ENCODE measurements at places on chromosomes 4 and X.

GRCh38 chr4:118727360-118727759 is 42.2 kb downstream of the METTL14 start:
- no peak overlapping the region for H3K4me3 ChIP-seq
- no peak for DNase-seq
- no peaks in the 10 kb centered on the region for H3K27me3 ChIP-seq

- no peak for DNase-seq
- no peak overlapping the region for H3K27ac ChIP-seq
- peaks cover 10% of the 10 kb centered on the region for H3K4me1 ChIP-seq
- peaks cover 8% of the 10 kb centered on the region for H3K36me3 ChIP-seq
- peaks cover 91% of the 10 kb centered on the region for H3K27me3 ChIP-seq
- H3K4me3 ChIP-seq, result no peak overlapping the region
These were observed 10.8 kb upstream of the PITX2 start for GRCh38 chr4:110633358-110634341.

DNA sequence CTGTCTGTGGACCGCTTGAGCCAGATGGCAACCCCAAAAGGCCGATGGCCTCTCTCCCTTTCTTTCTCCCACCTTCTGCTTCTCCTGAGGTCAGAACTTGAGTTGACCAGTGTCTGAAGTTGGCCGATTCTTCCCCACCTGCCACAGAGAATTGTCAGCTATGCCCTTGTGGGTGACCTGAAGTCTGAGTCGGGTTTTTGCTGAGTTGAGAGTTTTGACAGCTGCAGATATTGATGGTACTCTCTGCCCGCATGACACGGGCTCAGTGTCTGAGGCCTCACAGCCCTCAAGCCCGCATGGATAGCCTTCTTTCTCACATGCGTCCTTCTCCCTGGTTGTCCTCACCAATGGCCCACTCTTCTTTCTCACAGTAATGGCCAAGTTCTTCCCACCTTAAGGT is 111.0 kb downstream of the EFNB1 start:
- no peak overlapping the region for H3K27ac ChIP-seq
- no peak overlapping the region for H3K4me3 ChIP-seq
- H3K36me3 ChIP-seq, result no peaks in the 10 kb centered on the region
- no peak for DNase-seq

DNA sequence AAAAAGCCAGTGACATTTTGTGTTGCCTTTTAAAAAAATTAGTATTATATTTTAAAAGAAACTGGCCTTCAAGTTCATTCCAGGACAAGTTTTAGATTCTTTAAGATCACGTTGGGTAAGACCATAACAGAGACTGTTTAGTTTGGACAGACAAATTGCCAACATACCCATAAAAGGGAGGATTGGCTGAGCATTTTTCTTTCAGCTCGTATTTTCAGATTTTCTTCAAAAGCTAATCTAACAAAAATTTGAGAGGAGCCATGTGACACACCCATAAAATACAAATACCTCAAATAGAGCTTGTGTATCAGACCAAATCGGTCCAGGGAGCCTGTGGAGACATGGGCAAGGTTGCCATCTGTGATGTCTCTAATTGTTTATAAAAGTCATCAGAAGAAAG is 74.6 kb upstream of the C1QTNF7 start:
- no peak overlapping the region for H3K27ac ChIP-seq
- DNase-seq, result no peak
- no peak overlapping the region for H3K4me3 ChIP-seq

GRCh38 chr4:37066159-37066558 is 178.4 kb upstream of the NWD2 start:
- no peak for DNase-seq

- no peaks in the 10 kb centered on the region for H3K36me3 ChIP-seq
- no peak overlapping the region for H3K4me3 ChIP-seq
- H3K4me1 ChIP-seq, result no peaks in the 10 kb centered on the region
- peaks cover 11% of the 10 kb centered on the region for H3K27me3 ChIP-seq
- H3K27ac ChIP-seq, result no peak overlapping the region
These were observed 161.5 kb upstream of the GATB start for GRCh38 chr4:151922306-151922705.

- no peaks in the 10 kb centered on the region for H3K4me1 ChIP-seq
- no peak overlapping the region for H3K27ac ChIP-seq
- no peaks in the 10 kb centered on the region for H3K27me3 ChIP-seq
- no peak for DNase-seq
These were observed 192.1 kb downstream of the PPARGC1A start for GRCh38 chr4:23697722-23698121.

DNA sequence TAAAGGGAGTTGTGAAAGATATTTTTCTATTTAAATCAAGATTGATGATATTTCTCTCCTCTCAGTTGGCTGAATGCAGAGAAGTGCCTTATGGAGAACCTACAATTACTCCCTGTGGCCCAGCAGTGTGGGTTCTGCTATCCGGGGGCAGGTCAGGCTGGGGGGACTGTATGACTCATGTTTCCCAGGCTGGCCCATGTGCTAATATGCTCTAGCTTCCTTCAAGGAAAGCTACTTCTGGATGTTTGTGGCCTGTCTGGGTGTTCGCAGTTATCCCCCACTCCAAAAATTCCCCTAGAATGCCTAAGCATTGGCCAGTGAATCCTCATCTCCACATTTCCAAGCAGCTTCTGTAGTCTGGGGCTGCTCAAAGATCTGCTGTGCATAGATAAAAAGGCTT is 58.9 kb upstream of the SPP1 start:
- H3K27ac ChIP-seq, result no peak overlapping the region
- peaks cover 3% of the 10 kb centered on the region for H3K27me3 ChIP-seq
- H3K36me3 ChIP-seq, result no peaks in the 10 kb centered on the region
- no peak for DNase-seq
- peaks cover 3% of the 10 kb centered on the region for H3K4me1 ChIP-seq

DNA sequence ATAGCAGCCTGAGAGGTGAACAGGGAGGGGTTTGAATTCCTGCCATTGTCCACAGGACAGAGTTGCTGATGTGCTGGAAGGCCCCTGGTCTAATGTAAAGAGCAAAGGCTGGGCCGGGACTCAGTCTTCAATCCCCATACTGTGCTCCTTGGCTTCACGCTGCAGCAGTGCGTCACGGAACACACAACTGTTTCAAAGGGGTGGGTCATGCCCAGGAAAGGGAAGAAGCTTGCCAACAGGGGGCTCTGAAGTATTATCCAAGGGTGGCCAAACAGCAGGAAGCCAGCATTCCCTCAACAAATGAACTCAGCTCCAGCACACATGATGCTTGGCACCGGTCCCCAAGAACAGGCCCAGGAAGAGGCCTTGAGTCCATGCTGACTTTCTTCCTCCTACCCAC is 122.5 kb downstream of the NFKB1 start:
- peaks cover 6% of the 10 kb centered on the region for H3K36me3 ChIP-seq
- no peak for DNase-seq
- H3K4me1 ChIP-seq, result peaks cover 57% of the 10 kb centered on the region
- peaks cover 6% of the 10 kb centered on the region for H3K27me3 ChIP-seq
- H3K4me3 ChIP-seq, result no peak overlapping the region
- H3K27ac ChIP-seq, result no peak overlapping the region

DNA sequence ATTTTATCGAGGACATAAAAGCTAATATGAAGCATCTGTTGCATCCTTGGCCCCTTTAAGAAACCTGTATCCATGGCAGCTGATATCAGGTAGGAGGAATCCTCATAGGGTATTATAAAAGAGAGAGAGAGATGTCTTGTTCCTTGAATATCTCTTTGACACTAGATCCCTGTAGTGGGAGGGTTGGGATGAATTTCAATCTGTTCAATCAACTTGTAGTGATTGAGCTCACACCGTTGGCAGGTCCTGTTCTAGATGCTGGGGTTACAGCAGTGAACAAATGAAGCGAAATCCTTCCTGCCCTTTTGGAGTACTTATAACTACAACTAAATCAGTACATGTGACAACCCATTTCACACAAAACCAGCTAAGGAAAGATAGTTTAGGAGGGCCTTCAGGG is 35.3 kb upstream of the GATB start:
- H3K4me1 ChIP-seq, result no peaks in the 10 kb centered on the region
- H3K27ac ChIP-seq, result no peak overlapping the region
- no peaks in the 10 kb centered on the region for H3K36me3 ChIP-seq
- H3K4me3 ChIP-seq, result no peak overlapping the region

- no peak overlapping the region for H3K4me3 ChIP-seq
- no peak for DNase-seq
- no peaks in the 10 kb centered on the region for H3K4me1 ChIP-seq
- no peaks in the 10 kb centered on the region for H3K27me3 ChIP-seq
- H3K27ac ChIP-seq, result no peak overlapping the region
These were observed 168.5 kb downstream of the PDGFC start for GRCh38 chr4:156803056-156803455.

DNA sequence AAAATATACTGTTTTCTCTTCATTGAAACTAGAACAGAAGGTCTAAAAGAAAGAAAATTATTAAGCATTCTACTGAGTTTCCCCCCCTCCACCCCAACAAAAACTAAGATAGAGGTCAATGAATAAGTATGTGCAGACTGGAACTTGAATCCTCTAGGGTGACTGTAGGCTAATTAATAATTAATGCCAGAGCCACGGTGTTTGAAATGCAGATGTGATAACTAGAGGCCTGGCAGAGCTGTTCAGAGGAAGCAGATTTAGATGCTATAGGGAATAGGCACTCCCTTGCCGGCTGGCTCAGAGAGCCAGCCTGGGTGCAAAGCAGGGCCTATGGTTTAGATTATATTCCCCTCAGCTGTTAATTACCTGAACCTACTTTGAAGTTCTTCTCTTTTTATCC is 12.2 kb upstream of the POU3F4 start:
- H3K27ac ChIP-seq, result no peak overlapping the region
- H3K27me3 ChIP-seq, result no peaks in the 10 kb centered on the region
- H3K36me3 ChIP-seq, result no peaks in the 10 kb centered on the region
- no peak for DNase-seq

- H3K36me3 ChIP-seq, result peaks cover 23% of the 10 kb centered on the region
- no peaks in the 10 kb centered on the region for H3K4me1 ChIP-seq
- H3K4me3 ChIP-seq, result no peak overlapping the region
- DNase-seq, result no peak
- H3K27me3 ChIP-seq, result no peaks in the 10 kb centered on the region
- no peak overlapping the region for H3K27ac ChIP-seq
These were observed 33.1 kb downstream of the GAK start for GRCh38 chr4:898869-899555.

- H3K4me1 ChIP-seq, result no peaks in the 10 kb centered on the region
- H3K4me3 ChIP-seq, result no peak overlapping the region
- no peak overlapping the region for H3K27ac ChIP-seq
These were observed 118.5 kb downstream of the TLL1 start for GRCh38 chr4:165991325-165992180.

- no peaks in the 10 kb centered on the region for H3K27me3 ChIP-seq
- H3K27ac ChIP-seq, result no peak overlapping the region
- peaks cover 8% of the 10 kb centered on the region for H3K4me1 ChIP-seq
- peaks cover 3% of the 10 kb centered on the region for H3K36me3 ChIP-seq
- H3K4me3 ChIP-seq, result no peak overlapping the region
- DNase-seq, result no peak
These were observed 142.0 kb downstream of the CAMK2D start for GRCh38 chr4:113619526-113619925.

DNA sequence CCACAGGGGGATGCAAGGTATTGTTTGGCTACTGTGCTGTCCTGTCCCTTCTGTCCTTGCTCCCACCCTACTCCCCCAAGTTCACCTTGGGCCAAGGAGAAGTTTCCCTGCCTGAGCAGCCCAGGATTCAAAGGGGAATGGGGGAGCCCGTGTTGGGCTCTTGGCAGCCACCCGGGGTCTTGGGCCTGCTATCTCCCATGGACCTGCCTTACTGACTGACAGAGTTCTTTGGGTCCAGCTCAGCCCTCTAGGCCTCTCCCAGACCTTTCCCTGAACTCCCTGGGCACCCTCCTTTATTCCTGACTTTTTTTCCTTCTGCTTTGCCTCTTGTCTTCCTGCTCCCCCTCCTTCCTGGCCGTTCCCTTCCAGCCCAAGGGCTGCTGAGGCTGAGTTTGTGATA is 67.4 kb downstream of the STARD8 start:
- no peaks in the 10 kb centered on the region for H3K4me1 ChIP-seq
- DNase-seq, result no peak
- no peaks in the 10 kb centered on the region for H3K36me3 ChIP-seq
- H3K4me3 ChIP-seq, result no peak overlapping the region

DNA sequence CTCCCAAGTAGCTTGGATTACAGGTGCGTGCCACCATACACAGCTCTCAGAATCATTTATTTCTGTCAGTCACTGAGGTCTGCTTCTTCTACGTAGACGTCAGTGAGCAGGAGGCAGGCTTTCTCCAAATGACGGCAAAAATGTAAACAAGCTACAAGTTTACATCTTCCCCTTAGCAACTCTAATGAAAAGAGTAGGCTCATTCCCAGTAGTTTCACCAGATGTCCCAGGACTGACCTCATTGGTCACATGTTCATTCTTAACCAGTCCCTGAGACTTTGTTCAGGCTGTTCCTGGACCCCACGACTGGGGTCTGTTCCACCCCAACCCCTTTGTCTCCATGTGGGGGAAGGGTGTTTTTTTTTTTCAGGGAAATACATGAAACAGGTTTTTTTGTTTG is 67.1 kb downstream of the TENM3 start:
- no peak for DNase-seq
- H3K4me3 ChIP-seq, result no peak overlapping the region
- H3K36me3 ChIP-seq, result no peaks in the 10 kb centered on the region
- no peaks in the 10 kb centered on the region for H3K4me1 ChIP-seq
- H3K27me3 ChIP-seq, result no peaks in the 10 kb centered on the region

DNA sequence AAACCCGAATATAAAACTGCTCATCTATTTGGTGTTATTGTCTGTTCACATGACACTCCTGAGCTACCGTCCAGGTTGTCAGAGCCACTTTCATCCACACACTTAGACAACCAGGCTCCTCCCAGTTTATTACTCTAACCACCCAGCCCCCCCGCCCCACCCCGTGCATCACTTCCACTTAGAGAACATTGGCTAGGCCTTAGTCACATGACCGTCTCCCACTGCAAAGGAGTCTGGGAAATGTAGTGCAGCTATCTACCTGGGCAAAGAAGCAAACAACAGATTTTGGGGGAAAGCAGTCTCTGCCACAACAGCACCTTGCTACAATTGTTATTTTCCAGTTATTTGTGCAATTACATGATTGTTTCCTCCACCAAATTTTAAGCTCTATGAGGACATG is 57.6 kb upstream of the RBPJ start:
- DNase-seq, result no peak
- H3K4me3 ChIP-seq, result no peak overlapping the region
- H3K36me3 ChIP-seq, result no peaks in the 10 kb centered on the region
- H3K27ac ChIP-seq, result no peak overlapping the region
- peaks cover 12% of the 10 kb centered on the region for H3K4me1 ChIP-seq
- no peaks in the 10 kb centered on the region for H3K27me3 ChIP-seq

DNA sequence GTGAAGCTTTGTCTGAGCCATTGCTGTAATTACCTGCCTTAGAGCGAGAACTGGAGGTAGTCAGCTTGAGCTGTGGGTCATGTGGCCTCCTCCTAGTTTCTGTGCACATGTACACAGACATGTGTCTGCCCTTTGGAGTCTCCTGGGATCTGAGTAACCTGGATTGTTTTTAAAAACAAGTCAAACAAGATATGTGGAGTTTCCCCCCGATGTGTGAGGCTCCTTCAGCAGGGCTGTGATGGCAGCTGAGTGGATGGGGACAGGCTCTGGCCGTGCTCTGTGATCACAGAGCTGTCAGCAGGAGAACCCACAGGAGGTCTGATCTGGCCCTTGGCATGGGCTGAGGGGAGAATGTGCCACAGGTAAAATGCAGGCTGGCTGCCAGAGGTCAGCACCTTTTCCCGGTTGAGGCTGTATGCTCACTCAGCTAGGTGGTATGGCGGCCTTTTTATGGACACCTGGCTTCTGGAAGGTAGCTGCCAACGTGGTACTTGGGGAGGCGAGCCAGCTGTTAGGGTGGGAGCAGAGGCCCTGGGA is 38.4 kb downstream of the NOP14 start:
- H3K27ac ChIP-seq, result peak overlapping the region; percentile 26
- peaks cover 57% of the 10 kb centered on the region for H3K36me3 ChIP-seq
- H3K4me3 ChIP-seq, result no peak overlapping the region
- H3K4me1 ChIP-seq, result peaks cover 22% of the 10 kb centered on the region
- no peaks in the 10 kb centered on the region for H3K27me3 ChIP-seq
- no peak for DNase-seq
